ENCODE measurements at places on chromosomes 1 and 21.
A peak's percentile ranks its signal among the peaks of the same experiment; 100 is the strongest.

DNA sequence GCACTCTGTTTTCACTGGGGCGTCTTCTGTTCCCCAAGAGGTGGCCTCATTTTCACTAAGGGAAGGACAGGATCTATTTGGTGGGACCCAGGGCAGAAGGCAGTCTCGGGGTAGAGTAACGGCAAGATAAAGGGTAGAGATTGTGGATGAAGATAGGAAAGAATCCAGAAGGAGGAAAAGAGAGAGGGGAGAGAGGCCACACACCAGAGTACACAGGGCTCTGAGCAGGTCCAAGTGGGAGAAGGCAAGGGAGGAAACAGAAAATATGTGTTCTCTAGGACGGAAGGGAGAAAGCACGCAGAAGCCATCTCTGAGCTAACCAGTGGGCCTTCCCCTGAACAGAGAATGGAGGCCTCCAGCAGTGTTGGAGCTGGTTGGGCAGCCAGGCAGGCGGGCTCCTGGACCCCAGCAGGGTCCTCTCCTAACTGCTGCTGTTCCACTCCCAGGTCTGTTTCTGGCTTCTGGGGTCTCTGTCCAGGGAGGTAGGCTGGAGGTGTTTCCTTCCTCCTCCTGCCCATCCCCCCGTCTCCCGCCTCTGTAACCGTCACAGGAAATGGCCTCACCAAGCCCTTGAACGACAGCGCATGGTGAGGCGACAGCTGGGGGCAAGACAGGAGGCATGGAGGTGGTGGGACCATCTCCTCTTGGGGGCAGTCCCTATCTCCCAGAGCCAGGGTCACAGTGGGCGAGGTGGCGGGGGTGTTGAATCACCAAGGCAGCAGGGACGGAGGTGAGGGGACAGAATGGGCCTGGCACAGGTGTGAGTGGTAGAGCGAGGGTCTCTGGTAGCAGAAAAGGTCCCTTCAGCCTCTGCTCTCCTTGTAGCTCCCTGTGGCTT is 649 bp downstream of the PTPN7 start:
- peak; percentile 27 for DNase-seq

DNA sequence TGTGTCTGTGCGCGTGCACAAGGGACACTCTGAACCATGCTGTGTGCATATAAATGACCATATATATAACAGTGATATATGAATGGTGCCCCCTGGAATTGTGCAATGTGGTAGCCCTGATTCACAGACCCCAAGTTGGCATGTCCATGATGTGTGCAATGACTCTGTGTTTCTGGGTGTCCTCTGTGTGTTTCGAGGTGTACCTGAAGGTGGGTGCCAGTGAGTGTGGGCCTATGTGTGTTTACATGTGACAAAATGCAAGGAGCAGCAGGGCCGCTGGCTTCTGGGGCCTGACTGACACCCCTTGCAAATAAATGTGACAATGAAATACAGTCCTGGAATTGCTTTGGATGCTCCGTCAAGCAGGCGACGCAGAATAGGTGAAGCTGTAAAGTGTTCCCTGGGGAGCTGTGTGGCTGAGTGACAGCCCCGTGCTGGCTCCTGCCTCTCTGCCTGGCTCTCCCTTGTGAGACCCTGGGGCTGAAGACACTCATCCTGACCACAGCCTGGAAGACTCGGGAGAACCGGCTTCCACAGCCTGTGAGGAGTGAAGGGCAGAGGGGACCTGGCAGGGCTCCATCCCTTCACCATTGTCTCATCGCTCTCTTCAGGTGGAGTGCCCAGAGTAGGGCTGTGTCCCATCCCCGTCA is 38.2 kb upstream of the CSF3R start:
- DNase-seq: no peak

GRCh38 chr1:151346082-151346768 is 827 bp downstream of the RFX5 start:
- no peak for DNase-seq

DNA sequence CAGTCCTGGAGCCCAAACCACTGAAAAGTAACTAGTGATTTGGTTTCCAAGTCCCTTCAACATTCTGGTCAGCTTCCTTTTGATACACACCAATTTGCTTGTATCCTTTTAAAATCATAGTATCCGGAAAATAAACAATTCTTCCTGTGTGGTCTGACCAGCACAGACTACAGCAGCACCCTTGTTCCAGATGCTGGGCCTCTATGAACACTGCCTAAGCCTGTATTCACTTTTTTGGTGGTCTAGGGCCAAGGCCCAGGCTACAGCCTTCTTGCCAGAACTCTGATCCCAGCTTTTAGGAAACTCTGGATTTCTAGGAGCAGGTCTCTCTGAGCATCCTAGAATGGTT is 801 bp upstream of the DDAH1 start:
- DNase-seq: no peak

DNA sequence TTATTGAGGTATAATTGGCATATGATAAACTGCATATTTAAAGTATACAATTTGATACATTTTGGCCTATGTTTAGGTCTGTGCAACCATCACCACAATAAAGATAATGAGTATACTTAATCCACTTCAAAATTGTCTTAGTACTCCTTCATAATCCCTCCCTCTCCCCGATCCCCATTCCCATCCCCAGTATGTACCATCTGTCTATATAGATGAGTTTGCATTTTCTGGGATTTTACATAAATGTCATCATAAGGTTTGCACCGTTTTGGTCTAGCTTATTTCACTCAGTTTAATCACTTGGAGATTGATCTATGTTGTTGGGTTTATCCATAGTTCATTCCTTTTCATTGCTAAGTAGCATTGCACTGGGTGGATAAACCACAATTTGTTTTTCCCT is 74.3 kb downstream of the POFUT2 start:
- DNase-seq: no peak

DNA sequence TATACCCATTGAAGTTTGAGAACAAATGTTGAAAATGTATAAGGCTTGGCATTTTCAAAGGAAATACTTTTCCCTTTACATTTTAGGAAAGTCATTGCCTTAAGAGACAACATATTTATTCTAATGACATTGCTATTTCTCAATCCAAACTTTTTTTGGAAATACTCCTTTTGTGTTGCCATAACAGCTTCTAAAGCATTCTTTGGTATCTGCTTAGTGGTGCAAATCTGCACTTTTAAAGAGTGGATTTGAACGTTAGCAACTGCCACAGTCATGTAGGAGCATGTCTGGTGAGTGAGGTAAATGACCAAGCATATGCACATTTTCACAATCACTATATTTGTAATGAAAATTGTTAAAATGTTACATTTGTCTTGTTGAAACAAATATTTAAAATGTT is 124.4 kb upstream of the GORAB start:
- no peak for DNase-seq

GRCh38 chr1:49208712-49209111 is 432.0 kb upstream of the BEND5 start:
- no peak for DNase-seq

DNA sequence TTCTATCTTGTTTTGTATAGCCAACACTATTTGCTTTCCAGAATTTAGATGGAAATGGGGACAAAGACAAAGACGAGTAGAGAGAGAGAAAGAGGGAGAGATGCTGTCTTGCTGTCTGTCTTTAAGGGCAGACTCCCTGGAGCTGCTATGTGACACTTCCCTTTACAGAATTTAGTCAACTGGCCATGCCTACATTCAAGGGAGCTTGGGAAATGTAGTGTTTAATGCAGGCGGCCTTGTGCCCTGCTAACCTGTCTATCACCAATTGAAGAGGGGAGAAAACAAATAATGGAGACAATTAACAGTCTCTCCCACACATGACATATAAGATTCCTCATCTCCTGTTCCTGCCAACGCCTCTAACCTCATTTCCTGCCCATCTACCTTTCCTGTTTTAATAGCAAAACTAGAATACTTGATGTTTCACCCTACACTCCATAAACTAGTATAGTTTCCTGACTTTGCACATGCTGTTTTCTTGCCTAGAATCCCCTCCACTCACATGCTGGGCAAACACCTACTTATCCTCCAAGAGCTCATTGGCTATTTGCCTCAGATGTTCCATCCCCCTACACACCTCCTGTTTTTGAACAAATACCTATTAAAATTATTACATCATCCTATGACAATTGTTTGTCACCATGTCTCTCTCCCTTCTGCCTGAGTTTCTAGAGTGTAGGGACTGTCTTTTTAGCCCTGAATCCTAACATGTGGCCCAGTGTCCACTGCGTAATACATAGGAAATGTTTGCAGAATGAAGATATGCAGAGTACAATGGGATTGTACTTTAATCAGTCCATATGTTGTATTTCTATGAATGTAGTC is 117.2 kb downstream of the SLC25A24 start:
- no peak for DNase-seq

GRCh38 chr1:115632251-115633026 is 9.3 kb upstream of the VANGL1 start:
- no peak for DNase-seq

- no peak for DNase-seq
Measured at GRCh38 chr1:155017946-155018316, 15.3 kb downstream of the ZBTB7B start.

- no peak for DNase-seq
Measured at GRCh38 chr1:87132284-87132870, 196.3 kb upstream of the LMO4 start.

All from AML-193 (cell line).